ENCODE measurements at places on chromosomes 2 and 18.

DNA sequence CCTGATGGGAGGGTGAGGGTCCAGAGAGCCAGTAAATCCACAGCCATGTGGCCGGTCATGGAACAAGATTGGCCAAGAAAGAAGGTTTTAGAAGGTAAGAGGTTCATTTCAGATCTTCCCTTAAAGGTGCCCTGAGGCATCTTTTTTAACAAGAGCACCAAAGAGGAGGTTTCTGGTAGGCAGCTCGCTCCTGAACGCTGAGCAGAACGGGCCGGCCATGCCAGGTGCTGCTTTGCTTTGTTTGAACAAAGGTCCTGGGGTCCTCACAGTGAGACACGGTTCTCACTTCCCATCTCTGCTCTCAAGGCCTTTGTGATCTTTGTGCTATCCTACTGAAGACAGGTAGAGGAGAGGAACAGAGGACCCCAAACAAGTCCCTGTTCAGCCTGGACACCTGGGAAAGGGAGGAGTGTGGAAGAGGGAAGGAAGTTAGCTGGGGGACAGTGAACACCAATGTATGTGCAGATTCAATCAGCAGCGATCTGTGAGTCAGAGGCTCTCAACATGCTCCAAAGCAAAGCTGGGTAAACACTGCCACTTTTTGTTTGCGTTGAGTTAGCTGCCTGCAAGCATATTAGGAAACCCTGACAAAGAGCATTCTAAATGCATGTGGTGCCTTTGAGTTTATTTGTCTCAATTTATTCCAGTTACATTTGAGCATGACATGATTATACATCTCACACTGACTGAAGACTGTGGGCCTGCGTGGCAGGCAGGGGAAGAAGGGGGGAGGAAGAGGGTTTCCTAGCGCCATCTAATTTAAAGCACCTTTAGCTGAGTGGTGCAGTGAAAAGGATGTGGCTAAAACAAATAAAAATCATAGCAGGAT lies 102.4 kb downstream of the ASB1 start:
- no peak for DNase-seq

DNA sequence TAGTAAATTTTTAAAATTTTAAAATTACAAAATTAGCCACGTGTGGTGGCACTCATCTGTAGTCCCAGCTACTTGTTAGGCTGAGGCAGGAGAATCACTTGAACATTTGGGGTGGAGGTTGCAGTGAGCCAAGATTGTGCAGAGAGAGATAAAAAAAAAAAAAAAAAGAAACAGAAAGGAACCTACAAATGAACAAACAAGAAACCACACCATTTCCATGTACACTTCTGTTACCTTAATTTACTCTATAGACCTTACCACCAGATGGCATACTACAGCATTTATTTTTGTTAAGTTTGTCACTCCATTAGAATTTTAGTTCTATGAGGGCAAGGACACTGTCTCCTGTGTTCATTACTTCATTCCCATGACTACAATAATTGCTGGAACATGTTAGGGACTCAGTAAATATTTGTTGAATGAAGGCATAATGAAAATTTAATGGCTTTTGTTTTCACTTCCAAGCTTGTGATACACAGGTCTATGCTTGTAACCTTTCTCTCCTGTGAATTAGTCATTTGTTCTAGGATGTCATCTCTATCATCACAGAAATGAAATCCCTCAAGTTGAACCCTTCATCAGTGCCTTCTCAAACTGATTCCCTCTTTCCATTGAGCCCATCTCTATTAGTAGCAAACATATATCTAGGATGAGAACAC lies 76.0 kb downstream of the ARHGAP15 start:
- DNase-seq = no peak

GRCh38 chr18:10475654-10476291 lies 21.3 kb downstream of the APCDD1 start:
- no peak for DNase-seq

DNA sequence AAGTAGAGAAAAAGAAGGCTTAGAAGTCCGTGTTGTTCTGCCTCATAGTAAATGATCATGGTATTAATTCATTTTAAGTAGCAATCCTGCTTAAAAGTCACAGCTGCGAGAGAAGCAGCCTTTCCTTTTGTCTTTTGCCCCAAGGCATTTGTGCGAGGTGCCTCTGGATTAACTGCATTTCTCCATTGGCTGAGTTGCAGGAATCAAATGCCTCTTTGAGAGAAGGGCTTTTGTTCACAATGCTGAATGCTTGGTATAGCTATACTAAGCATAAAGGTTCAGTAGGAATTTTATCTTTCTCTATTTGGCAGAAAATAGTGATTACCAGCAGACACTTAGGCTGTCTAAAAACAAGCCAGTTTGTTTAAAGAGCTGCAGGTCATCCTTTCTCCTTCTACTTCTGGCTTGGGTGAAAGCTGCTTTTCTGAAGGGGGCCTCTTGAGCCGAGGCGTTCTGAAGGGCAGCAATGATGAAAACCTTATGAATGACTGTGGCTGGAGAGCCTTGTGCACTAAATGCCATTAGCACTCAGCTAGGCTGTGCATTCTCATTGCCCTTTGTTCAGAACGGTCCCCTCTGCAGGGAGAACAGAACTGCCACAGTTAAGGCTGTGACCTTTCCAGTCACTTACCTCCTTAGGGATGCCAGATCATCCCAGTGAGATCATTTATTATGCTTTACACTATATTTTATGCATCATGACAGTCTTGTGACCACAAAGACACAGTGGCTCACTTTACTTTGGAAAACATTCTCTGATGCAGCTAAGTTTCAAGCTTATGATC lies 68.8 kb upstream of the TMEM87B start:
- no peak for DNase-seq

DNA sequence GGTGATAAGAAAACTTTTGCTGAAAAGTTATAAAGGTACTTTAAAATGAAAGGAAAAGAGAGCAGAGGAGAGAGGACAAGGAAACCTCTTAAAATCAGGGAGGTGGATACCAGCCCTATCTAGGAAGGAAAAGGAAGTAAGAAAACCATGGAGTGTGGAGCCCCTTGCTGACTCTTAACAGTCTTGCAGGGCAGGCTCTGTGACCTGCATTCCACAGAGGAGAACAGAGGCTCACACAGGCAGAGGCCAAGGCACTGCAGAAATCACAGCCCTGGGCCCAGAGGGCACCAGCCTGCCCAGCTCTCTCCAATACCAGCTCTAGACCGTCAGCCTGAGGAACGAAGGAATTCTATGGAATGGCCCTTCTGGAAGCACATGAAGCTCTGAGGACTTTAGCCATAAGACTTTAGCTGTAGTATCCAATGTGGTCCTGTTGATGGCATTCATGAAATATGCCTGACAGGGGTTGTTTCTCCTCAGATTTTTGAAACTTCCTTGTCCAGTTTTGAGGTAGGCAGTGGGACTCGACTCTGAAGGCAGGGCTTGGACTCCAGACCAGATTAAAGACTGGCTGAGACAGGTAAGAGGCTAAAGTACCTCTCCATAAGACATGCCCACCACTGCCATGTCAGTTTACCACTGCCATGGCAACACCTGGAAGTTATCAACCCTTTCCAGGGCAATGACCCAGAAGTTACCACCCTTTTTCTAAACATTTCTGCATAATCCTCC lies 216.3 kb downstream of the ANAPC1 start:
- no peak for DNase-seq

GRCh38 chr2:227106845-227107759 lies 56.9 kb downstream of the COL4A4 start:
- DNase-seq = no peak

DNA sequence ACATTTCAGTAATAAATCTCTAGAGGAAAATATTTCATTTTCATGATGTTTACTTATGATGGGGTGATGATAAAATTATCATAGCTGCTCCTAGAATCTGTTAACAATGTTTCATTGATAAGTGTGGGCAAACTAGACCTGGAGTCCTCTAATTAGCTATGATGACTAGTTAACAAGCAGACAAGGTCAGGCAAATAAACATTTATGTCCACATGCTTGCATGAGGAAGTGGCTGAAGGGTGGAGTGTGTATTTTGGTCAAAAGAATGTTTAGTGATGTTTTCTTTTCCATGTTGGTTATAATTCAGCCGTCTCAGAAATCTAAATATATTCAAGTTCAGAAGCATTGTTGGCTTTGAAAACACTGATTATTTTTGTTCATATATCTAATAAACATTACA lies 99.9 kb upstream of the FN1 start:
- no peak for DNase-seq

- DNase-seq = no peak
These were observed 68.0 kb downstream of the DAW1 start for GRCh38 chr2:227939271-227940027.

DNA sequence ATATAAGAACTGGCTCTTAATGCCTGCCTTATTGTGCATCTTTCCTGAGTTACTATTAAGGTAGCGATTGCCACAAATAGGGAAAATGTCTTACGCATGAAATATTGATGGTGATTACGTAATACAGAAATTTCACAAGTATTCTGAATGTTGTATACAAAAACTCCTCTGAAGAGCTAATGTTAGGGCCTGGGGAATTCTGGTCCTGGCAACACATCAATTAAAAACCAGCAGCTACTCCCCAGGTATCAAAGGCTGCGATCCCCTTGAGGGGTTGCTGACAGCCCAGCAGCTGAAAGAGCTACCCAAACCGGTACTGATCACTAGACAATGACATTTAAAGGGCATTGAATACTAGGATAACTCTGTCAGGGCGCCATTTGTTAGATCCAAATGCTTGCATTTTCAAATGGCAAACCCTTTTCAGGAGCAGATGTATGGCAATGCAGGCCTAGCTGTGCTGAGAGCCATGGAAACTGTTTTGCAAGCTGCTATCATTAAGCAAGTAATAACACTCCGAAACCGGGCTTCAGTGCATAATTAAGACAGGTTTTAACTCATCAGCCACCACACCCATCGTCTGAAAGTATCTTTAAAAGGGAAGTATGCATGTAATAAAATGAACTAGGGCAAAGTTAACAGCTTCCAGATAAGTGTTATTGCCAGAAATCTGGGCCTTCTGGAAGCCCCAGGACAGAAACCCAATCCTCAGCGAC lies 78.4 kb downstream of the CLHC1 start:
- DNase-seq = no peak

DNA sequence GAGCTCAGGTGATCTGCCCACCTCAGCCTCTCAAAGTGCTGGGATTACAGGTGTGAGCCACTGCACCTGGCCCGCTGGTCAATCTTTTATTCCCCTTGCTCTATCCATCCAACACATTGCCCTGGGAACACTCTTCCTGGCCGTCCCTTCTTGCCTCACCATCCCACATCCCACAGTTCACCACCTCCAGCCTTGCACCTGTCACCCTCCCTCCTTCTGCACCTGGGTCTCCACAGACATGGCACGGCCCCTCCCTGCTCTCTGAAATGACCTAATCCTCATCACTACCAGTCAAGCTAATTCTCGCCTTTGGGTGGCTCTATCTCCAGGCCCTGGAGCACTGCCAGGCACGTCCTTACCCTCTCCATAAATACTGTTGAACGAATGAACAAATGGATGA lies 116.9 kb upstream of the TEX51 start:
- no peak for DNase-seq

DNA sequence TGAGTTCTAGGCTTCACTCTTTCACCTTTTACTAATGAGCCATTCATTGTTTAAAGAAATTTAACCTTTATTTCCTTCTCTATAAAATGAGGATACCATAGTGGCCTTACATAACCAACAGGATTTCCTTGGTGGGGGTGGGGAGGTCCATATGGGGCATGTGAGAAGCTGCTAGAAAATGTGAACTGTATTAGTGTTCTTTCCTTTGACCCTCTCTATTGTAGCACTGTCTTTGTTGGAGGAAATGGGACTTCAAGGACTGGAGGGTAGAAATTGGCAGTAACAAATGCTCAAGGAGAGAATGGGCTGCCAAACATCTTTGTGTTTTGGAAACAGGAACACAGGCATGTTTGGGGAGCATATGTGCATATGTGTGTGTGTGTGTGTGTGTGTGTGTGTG lies 468.7 kb upstream of the ZEB2 start:
- no peak for DNase-seq

- no peak for DNase-seq
These were observed 34.6 kb downstream of the ODC1 start for GRCh38 chr2:10413503-10413902.

GRCh38 chr18:980586-980985 lies 75.9 kb downstream of the ADCYAP1 start:
- no peak for DNase-seq

- no peak for DNase-seq
These were observed 43.9 kb downstream of the NFATC1 start for GRCh38 chr18:79439628-79440023.

- DNase-seq = no peak
These were observed 33.2 kb upstream of the SP3 start for GRCh38 chr2:173998386-173998785.

GRCh38 chr2:232008907-232009638 lies 47.6 kb downstream of the DIS3L2 start:
- DNase-seq = no peak

- DNase-seq = no peak
These were observed 678 bp upstream of the SLC16A14 start for GRCh38 chr2:230069402-230069801.

DNA sequence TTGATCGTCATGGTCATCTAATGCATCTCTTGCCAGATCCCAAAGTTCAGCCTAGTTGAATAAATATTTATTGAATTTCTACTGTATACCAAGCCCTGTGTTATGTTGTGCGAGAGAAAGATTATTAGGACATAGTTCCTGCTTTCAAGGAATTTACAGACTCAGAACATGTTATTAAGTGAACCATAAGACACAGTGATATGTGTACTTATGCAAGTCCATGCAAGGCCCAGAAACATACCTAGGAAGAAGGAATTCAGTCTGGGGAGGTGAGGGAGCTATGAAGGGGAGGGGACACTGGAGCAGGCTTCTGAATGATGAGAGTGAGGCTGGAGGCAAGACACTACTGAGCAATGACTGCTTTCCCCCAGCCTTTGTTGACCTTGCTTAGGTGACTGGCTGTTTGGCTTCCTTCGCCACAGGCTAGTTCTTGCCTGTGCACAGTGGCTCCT lies 81.4 kb downstream of the ACAA2 start:
- DNase-seq = no peak

GRCh38 chr2:70140791-70141211 lies 50.0 kb downstream of the C2orf42 start:
- DNase-seq = no peak

- peak; percentile 21 for DNase-seq
These were observed at the start of gene PTPRM for GRCh38 chr18:7566567-7567473. Gene PTPRM (plus strand): TSS chr18:7567316. CDS start chr18:7567819, 503 bp downstream.

DNA sequence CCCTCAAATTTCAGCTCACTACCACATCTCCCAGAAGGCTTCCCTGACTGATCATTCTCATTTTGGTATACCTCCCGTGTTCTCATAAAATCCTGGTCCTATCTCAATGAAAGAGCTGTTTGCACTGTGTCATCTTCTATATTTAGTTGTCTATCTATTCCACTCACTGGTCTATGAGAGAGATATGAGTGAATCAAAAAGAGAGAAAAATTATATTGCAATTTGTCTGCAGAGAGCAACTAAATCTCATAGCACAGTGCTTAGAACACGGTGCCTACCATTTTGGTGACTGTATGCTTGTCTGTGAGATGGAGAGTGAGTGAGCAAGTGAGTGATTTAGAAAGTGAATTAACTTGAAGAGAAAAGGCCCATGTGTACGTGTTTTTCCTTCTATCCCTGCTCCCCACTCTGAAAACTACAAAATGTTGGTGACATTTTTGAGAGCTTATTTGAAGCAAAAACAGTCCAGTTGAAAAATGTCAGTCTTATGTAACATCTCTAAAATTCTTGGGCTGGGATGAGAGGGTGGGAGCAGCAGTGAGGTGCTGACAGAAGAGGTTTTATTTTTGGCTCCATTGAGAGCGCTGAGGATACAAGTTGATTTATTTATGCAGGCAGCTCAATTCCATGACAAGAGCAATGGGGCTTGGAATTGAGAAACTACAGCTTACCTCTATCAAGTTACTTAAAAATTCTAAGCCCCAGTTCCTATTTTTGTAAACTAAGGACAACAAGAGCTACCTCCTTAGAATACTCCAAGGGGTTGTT lies 373.5 kb upstream of the CHST9 start:
- no peak for DNase-seq
